ENCODE measurements at places on chromosomes 1 and 21.

GRCh38 chr1:177611402-177611801 is 358.5 kb downstream of the SEC16B start:
- no peak for DNase-seq

DNA sequence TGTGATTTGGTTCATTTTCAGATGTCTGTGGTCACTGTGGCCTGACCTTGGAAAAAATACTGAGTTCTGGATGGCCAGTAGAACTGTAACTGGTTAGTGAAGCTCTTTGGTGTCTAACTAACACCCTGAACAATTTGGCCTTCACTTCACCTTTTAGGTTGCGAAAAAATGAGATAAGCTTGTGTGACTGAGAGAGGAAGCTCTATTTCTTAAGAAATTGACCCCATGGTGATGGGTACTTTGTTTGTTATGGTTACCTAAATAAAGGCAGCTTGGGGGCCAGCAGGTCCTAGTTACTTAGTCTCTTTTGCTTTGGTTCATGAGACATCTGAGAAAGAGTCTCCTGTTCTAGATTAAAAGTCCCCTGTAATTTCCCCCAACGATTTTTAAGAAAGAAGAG is 181.6 kb downstream of the ZNF326 start:
- no peak for DNase-seq

DNA sequence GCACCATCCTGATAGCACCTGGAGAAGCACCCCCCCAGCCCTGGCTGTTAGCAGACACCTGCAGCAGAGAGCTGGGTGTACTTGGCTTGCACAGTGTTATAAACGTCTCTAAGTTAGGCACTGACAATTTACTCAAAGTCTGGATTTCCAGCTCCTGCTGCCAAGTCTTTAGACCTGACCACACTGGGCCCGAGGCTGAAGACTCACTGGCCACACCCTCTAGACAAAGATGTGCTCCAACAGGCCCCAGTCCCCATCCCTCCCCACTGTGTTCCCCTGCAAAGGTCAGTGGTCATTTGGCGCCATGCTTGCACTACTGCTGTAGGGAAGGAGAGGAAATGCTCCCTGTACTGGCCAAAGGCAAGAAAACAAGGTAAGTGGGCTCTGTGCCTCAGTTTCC is 31.1 kb downstream of the PADI6 start:
- DNase-seq, result no peak

- no peak for DNase-seq
Observed at GRCh38 chr1:231423648-231424047, 1.6 kb upstream of the EGLN1 start.

All from LHCN-M2 (cell line).